Aorta (tissue), 5 donors: ENCODE measurements at places on chromosomes 7 and 10.

GRCh38 chr10:93123766-93124165 lies 50.1 kb downstream of the CYP26A1 start:
- no peaks in the 10 kb centered on the region for H3K27me3 ChIP-seq
- H3K36me3 ChIP-seq = no peaks in the 10 kb centered on the region
- DNase-seq = no peak
- H3K4me3 ChIP-seq = no peak overlapping the region
- no peaks in the 10 kb centered on the region for H3K4me1 ChIP-seq
- no peak overlapping the region for H3K27ac ChIP-seq

DNA sequence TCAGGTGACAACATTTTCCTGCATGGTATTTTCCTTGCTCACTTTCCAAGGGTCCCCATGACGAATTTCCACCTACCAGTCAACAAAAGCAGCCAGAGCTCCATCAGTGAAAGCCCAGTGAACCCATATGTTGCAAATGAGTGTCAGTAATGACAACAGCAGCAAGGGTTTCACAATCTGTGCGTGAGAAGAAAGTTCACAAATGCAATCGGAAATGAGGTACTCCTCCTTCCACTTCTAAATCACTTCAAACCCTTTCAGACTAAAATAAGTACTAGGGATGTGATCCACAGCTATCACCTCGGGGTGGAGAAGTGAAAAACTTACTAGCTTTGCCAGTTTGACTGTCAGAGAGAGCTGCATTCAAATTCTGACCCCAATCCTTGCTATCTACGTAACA lies 55.6 kb upstream of the BET1 start:
- no peak overlapping the region for H3K4me3 ChIP-seq
- H3K4me1 ChIP-seq = no peaks in the 10 kb centered on the region
- H3K36me3 ChIP-seq = no peaks in the 10 kb centered on the region
- no peak for DNase-seq
- H3K27ac ChIP-seq = no peak overlapping the region

DNA sequence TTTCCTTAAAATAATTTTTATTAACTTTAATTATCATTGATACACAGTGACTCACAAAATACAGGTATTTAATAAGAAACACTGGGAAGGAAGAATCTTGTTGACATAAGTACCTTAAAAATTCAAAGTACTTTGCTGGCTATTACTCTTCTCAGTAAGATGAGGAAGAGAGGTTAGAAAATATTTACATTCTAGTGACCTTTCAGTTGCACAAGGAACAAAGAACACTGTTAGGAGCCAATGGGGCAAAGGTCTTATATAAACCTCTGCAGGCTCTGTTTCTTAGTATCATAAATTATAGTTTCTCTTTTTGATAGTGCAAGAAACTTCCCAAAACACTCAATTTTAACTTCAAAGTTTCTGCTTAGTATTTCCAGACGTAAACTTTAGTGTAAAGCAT lies 4.8 kb upstream of the TAX1BP1 start:
- no peaks in the 10 kb centered on the region for H3K4me1 ChIP-seq
- H3K4me3 ChIP-seq = no peak overlapping the region
- no peak for DNase-seq
- H3K36me3 ChIP-seq = no peaks in the 10 kb centered on the region

GRCh38 chr10:59016043-59016442 lies 160.4 kb upstream of the PHYHIPL start:
- no peak for DNase-seq
- H3K27ac ChIP-seq = no peak overlapping the region
- no peak overlapping the region for H3K4me3 ChIP-seq
- H3K27me3 ChIP-seq = no peaks in the 10 kb centered on the region

- H3K4me1 ChIP-seq = no peaks in the 10 kb centered on the region
- no peak for DNase-seq
- no peak overlapping the region for H3K4me3 ChIP-seq
- no peak overlapping the region for H3K27ac ChIP-seq
Observed at GRCh38 chr7:131400681-131401176, 73.1 kb downstream of the MKLN1 start.

- DNase-seq = no peak
- no peak overlapping the region for H3K27ac ChIP-seq
- no peaks in the 10 kb centered on the region for H3K36me3 ChIP-seq
Observed at GRCh38 chr7:98079891-98080648, 26.6 kb upstream of the LMTK2 start.

- H3K27ac ChIP-seq = no peak overlapping the region
- H3K4me1 ChIP-seq = no peaks in the 10 kb centered on the region
Observed at GRCh38 chr10:69051303-69051702, 36.6 kb upstream of the SRGN start.
